ENCODE measurements at places on chromosomes 6 and 20.

DNA sequence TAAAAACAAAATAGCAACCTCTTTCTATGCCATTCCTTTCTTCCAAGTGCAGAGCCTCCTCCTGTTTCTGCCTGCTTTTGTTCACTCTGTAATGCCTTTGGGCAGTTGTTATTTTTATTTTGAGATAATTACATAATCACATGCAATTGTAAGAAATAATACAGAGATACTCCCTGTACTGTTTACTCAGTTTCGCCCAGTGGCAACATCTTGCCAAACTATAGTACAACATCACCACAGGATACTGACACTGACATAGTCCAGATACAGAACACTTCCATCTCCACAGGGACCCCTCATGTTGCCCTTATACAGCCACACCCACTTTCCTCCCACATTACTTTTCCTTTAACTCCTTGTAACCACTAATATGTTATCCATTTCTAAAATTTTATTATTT lies 59.7 kb downstream of the BANF2 start:
- DNase-seq, result no peak

- DNase-seq, result no peak
These were observed 501.1 kb upstream of the POU3F2 start for GRCh38 chr6:98333273-98333672.

GRCh38 chr6:41748102-41748477 lies 893 bp upstream of the PGC start:
- no peak for DNase-seq

GRCh38 chr6:71486461-71486860 lies 197.8 kb downstream of the OGFRL1 start:
- DNase-seq, result no peak

- DNase-seq, result no peak
These were observed 98.4 kb upstream of the CARMIL1 start for GRCh38 chr6:25180630-25181349.

- no peak for DNase-seq
These were observed 1057.6 kb downstream of the KIF16B start for GRCh38 chr20:15515691-15516090.

- no peak for DNase-seq
These were observed 5.5 kb downstream of the SIGLEC1 start for GRCh38 chr20:3706774-3707507.

Measured in naive B cell (primary cell).